ENCODE measurements at places on chromosomes 12 and 14.

GRCh38 chr14:81205639-81206038, 15.1 kb downstream of the GTF2A1 start:
- no peak for DNase-seq

GRCh38 chr14:105061428-105062047, 3.7 kb downstream of the GPR132 start:
- DNase-seq, result no peak

DNA sequence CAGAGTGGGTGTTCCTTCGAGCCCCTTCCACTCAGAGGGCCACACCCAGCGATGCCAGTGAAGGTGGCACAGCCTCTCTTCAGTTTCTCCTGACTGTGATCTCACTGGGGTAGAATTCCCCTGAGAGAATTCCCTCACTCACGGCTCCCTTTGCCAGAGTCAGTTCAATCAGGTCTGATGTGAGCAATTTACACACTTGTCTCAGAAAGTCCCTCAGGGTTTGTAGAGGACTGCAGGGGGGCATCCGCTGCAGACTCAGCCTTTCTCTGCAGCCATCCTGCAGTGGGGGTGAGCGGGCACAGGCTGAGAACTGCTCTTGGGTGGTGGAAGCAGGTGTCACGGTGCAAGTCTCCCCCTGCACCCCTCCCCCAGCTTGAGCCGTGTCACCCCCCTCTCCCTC, 205.4 kb upstream of the PRMT8 start:
- no peak for DNase-seq

GRCh38 chr12:53956251-53956887, 1.7 kb downstream of the HOXC12 start:
- DNase-seq, result no peak

DNA sequence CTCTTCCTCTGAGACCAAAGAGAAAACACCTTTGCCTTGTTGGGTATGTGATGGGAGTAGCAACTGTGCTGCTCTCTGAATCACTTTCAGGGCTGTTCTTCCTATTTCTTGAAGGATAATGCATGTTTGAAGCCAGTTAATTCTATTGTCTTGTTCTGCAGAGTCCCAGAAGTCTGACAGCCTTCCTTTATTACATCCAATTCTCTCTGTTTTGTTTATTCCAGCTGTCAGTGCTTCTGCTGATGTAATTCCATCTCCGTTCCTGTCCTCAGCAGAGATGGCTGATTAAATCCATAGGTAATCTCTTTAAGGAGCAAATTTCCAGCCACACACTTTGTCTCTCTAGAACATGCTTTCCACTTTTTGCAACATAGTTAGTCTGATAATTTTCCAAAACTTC, 59.7 kb downstream of the MGAT4C start:
- DNase-seq, result no peak

DNA sequence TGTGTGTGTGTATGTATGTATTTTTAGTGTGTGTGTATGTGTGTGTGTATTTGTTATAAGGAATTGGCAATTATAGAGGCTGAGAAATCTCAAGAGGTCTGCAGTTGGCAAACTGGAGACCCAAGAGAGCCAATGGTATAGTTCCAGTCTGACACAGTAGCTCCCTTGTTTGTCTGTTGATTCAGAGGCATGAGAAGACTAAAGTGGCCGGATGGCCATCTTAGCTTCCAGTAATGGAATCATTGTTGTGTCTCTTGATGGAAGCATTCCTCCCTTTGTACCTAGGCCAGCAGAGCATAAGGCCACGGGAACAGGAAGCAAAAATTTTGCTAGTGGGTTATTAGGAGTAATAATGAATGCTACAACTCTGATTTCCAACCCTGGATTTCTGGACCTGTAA, 460.6 kb downstream of the TMTC2 start:
- DNase-seq, result no peak

DNA sequence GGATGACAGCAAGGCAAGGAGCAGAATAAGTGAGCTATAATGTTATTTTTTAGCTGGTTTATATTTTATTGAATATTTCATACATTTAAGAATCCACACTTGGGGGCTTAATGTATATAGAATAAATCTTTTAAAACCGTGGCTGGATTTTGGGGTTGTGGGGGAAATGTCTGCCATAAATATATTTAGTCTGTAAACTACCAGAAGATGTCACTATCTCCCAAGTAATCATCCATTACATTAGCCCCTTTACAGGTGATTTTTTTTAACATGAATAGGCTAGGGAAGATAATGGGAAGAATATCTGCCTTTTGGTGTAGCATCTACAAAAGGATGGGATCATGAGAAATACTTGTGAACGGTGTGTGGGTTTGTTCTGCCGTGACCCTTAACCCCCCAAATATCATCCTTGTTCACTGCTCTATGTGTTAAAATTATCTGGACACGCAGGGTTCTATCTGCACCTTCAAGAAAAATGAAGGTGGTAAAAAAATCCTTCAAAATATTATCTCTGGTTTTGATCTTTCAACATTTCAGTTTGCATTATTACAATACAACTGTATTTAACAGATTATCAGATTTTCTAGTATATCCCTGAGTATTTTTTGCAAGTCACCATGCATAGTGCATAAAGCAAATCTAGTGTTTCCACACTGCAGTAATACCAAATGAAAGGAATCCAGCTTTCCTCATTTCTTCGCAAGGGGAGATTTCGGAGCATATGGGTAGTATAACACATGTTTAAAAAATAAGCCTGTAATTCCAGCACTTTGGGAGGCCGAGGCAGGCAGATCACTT, 8.0 kb upstream of the SLC17A8 start:
- DNase-seq, result no peak

- no peak for DNase-seq
Measured at GRCh38 chr14:24734917-24735500, 101.0 kb upstream of the GZMB start.

DNA sequence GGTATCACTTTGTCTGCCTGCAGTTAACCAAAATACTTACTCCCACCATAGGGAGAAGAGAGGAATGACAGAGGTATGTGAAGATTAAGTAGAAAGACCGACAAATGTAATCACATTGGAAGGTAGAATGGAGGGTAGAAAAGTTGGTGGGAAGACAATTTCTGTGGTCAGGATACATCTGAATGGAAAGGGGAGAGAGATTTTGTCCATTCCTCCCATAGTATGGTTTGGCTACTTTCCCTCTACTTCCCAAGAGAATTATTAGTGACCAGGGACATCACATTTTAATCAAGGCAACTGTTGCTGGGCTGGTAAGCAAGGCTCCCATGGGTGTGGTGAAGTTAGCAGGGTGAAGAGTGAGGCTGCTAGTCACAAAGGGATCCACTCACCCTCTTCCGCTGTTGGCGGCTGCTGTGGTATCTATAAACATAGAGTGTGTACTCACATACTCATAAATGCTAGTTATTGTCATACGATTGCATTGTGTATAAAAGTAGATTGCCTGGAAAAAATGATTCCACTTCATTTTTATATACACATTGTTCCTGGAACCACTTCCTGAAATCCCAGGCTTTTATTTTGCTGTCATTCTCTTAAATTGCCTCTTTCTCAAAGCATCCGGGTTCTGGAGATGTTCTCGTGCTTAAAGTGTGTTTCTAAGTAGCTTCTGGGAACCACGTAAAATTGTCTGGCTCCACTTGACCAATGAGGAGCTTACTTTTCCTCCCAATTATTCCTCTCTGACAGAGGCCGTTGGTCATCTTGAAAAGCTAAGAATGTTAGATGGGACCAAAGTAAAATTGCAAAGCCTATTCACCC, 413.1 kb downstream of the ZFP36L1 start:
- DNase-seq, result no peak

DNA sequence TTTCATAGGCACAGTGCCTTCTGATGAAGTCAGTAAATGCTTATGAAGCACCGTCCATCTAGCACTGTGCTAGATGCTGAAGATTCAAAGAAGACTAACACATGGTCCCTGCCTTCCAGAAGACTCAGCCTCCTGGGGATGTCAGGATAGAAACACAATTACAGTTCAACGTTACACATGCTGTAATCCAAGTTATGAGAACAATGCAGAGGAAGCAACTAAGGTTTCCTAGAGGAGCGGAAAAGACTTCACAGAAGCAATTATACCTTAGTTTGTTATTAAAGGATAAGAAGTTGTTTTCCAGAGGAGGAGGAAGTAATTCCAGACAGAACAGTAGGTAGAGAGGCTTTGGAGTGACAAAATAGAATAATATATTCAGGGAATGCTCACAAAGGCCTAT, 66.9 kb upstream of the FGD4 start:
- no peak for DNase-seq

DNA sequence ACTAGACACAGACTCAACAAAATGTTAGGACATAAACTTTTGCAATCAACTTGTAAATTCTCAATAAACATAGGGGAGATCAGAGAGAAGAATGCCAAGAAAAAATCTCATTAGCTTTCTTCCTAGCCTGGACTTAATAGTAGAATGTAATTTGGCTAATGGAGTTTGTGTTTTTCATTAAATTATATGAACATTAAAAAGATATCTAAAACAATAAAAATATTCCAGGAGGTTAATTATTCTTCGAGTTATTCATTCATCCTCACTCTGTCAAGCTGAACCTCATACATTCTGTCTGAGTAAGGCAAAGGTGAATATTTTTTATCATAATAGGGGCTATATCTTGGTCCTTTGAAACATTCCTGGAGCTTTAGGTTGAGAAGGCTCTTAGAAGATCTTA, 551.9 kb upstream of the TBX3 start:
- DNase-seq, result no peak

DNA sequence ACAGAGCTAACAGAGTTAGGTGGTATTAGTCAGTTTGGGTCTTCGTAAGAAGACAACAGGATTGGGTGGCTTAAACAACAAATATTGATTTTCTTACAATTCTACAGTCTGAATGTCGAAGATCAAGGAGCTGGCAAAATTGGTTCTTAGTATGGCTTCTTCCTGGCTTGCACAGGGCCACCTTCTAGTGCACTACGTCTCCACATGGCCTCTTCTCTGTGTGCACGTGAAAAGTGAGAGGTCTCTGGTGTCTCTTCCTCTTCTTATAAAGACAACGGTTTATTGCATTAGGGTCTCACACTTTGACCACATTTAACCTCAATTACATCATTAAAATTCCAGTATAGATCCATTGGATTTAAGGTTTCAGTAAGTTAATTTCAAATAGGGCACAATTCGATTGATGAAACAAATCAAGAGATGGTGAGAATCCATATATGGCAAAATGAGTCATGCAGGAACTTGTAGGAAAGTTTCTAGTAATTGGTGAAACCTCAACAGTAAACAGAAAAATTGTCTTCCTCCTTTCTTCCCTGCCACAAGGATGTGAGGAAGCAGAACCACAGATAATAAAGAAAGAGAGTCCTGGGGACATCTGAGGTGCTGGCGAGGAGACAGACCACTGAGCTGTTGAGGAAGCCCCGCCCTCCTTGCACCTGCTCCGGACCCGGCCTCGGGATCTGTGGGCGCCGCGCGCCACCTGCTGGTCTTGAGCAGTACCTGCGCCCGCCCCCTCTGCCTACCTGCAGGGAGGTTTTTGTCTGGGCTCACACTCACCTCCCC, 846.7 kb downstream of the TMEM121 start:
- no peak for DNase-seq

DNA sequence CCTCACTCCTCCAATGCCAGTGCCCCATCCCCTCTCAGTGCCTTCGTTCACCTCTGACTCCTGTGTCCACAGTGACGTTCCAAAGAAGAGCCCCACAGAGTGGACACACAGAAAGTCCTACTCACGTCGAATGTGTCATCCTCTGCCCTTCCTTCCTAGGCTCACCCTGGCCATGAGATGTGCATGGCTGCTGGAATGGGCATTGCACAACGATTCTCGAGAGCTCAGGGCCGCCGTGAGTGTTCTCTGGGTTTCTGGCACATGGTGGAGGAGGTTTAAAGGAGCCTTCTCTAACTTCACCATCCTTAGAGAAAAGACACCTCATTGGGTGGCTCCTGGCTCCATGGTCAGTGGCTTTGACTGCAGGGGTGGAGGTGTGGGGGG, 12.8 kb upstream of the CEP170B start:
- no peak for DNase-seq

DNA sequence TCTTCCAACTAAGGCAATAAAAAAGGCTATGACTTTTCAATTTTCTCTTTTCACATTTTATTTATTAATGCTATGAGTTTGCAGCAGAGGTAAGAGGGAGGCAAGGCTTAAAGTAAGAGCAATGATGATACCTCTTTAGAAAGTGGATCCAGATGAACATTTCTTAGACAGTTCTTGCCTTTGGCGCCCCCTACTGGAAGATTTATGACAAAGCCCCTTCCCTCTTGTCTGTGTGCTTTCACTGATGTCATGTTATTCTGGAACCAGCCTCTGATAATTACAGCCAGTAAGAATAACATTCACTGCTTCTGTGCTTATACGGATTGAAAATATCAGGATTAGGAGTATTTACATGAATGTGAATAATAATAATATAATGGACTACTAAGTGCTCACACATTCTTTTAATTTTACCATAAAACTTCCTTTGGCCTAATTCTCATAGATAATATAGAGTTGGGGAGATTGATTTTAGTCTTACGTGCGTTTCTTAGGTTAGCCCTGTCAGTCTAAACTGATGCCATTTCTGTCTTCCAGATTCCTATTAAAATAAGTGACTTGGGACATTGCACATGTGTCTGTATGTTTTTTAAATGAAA, 1929.9 kb upstream of the SEL1L start:
- no peak for DNase-seq

GRCh38 chr12:53603804-53604203, 22.4 kb downstream of the ATF7 start:
- DNase-seq, result no peak

GRCh38 chr14:93939304-93940229, 12.4 kb downstream of the FAM181A start:
- peak; percentile 26 for DNase-seq

GRCh38 chr12:114384739-114385138, 21.2 kb downstream of the TBX5 start:
- DNase-seq, result no peak

- DNase-seq, result no peak
Measured at GRCh38 chr14:30108975-30109700, 181.5 kb upstream of the PRKD1 start.

DNA sequence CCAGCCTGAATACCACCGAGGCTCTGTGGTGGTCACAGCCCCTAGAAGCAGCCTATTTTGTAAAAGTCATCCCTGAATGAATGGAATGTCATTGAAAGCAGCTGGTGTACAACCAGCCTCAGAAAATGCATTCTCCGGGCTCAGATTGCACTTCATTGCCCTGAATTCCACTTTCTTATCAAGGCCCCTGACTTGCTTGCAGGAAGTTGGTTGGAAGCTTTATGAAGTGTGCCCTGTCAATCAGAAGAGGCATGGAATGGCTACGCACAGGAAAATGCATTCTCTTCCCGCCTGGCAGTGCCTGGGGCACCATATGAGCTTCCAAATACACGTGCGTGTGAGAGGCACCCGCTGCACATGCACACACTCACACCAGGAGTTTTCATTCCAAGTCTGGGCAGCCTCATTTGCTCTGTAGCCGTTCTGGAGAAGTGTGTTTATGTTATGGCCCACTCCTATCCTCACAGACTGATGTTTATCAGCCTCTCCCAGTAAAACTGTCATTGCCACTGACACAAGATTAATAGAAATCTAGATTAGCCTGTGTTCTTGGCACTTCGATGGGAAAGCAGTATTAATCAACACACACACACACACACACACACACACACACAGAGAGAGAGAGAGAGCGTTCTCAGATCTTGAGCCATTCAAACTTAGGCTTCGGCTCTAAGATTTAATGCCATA, 63.9 kb downstream of the NUAK1 start:
- no peak for DNase-seq

All from thoracic aorta (tissue), 2 donors.